ENCODE measurements at places on chromosomes 12 and 14.

DNA sequence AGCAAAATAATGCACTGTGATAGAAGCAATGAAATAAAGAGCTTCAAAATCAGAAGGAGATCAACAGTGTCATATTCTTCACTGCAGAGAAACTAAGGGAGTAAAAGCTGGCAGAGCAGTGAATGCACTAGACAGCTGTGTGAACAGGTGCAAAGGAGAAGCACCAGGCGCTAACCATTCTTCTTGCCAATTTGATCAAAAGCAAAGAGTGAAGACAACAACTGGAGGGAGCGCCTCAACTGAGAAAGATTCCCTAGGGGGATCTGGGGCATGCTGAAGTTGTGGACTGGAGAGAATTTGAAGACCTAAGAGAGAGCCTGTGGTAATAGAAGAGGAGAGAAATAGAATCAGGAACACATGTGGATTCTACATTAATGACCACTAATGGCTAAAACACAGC lies 50.4 kb upstream of the OVCH1 start:
- DNase-seq = no peak

DNA sequence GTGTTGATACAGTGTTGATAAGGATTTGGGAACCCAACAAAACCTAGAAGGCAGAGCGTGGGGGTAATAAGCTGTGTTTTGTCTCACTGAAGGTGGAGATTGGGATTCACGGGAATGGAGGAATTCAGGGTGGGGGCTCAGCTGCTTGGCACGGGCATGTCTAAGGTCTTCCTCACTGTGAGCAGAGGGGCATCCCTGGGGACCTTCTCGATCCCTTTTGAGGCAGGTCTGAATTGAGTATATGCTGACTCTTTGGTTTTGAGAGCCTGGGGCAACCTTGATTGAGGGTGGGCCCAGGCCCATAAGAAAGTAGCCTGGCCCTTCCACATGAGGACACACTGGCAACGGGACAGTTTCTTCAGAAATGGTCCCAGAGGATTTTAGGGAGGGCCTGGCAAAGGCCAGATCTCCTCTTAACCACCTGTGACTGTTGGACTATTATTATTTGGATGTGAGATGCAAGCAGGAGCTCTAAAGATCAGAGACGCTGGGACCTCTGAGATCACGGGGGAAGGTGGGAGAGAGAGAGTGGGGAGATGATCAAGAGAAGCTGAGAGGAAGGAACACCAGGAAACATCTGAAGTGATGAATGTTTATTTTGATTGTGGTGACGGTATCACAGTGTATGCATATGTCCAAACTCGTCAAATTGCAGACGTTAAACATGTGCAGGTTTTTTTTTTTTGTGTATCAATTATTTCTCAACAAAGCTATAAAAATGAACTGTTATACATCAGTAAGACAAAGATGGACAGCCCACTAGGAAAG lies 48.4 kb downstream of the SMIM41 start:
- DNase-seq = no peak

GRCh38 chr12:15033641-15034040 lies 60.8 kb downstream of the PDE6H start:
- no peak for DNase-seq

DNA sequence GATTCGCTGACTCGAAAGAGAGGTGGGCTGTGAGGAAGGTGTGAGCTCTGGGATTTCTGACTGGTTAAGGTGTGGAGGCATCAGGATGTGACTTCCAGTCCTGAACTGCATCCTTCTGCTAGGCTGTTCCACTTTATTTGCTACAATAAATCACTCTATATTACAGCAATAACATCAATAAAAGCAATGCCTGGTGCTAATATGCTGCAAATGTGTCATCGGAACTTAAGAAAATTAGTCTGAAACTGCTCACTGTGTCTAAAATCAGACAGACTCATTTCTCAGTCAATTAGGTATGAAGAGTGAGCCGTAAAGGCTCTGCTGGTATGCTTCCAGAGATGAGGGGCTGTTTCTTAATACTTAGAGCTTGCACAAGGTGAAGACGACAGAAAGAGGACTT lies 126.6 kb downstream of the HELB start:
- DNase-seq = no peak

GRCh38 chr14:50388256-50388931 lies 8.3 kb downstream of the CDKL1 start:
- no peak for DNase-seq

- no peak for DNase-seq
Measured at GRCh38 chr14:34872822-34873588, 2.2 kb downstream of the BAZ1A start.

GRCh38 chr14:22533057-22533704 lies 55.8 kb downstream of the DAD1 start:
- no peak for DNase-seq

GRCh38 chr14:57009585-57010515 lies 199.6 kb upstream of the OTX2 start:
- no peak for DNase-seq

- DNase-seq = no peak
Measured at GRCh38 chr12:52418576-52419110, 12.5 kb upstream of the KRT82 start.

- no peak for DNase-seq
Measured at GRCh38 chr14:39107591-39107996, 4.6 kb upstream of the SEC23A start.

GRCh38 chr12:1552911-1553491 lies 41.4 kb downstream of the FBXL14 start:
- DNase-seq = no peak

GRCh38 chr12:2137711-2138110 lies 84.9 kb downstream of the CACNA1C start:
- no peak for DNase-seq

- DNase-seq = no peak
Measured at GRCh38 chr12:111094157-111095010, 174.0 kb upstream of the MYL2 start.

GRCh38 chr12:108633534-108634248 lies at the start of gene SELPLG:
Gene SELPLG, minus strand, starts transcription at chr12:108633894. Its CDS starts 9,587 bp downstream, at chr12:108624307.
- DNase-seq = peak; percentile 86

DNA sequence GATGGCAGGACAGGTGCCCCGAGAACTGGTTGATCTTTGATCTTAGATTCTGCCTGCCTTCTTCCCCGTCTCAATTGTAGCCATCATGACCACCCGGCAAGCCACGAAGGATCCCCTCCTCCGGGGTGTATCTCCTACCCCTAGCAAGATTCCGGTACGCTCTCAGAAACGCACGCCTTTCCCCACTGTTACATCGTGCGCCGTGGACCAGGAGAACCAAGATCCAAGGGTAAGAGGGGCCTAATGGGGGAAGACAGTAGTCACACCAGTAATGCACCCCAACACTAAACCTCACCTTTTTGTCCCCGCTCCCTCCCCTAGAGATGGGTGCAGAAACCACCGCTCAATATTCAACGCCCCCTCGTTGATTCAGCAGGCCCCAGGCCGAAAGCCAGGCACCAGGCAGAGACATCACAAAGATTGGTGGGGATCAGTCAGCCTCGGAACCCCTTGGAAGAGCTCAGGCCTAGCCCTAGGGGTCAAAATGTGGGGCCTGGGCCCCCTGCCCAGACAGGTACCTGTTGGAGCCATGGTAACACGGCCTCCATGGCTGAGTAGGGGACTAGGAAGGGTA lies 556 bp downstream of the TROAP start:
- DNase-seq = no peak

- no peak for DNase-seq
Measured at GRCh38 chr12:75964150-75964549, 67.4 kb downstream of the PHLDA1 start.

DNA sequence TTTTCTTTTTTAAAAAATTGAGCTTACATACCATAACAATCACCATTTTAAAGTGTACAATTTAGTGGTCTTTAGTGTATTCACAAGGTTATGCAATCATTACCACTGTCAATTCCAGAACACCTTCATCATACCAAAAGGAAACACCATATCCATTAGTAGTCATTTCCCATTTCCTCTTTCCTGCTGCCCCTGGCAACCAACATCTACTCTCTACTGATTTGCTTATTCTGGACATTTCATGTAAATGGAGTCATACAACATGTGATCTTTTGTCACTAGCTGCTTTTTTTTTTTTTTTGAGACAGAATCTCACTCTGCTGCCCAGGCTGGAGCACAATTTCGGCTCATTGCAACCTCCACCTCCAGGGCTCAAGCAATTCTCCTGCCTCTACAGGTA lies 66.8 kb upstream of the CFL2 start:
- no peak for DNase-seq
